ENCODE measurements at places on chromosomes 1 and 21.

- DNase-seq = no peak
These were observed 88.0 kb upstream of the WLS start for GRCh38 chr1:68320349-68320748.

DNA sequence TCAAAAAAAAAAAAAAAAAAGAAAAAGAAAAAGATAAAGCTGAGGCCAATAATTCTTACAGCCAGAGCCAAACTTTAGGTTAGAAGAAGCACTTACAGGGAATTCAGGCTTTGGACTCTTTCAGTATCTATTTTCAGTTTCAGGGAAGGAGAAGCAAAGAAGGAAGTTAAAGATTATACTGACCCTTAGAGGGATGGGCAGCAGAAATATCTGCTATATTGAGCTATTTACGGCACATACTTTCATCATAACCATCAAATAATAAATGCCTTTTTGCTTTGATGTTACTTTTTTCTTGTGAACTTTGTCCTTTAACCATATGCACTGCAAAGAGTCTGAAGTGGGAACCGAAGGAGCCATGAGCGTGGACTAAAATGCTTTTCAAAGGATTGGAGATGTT is 42.0 kb downstream of the TM2D1 start:
- no peak for DNase-seq

GRCh38 chr21:16767201-16767600 is 745.6 kb upstream of the CXADR start:
- DNase-seq = no peak

- DNase-seq = no peak
These were observed 4.1 kb upstream of the OLIG2 start for GRCh38 chr21:33021667-33022066.

DNA sequence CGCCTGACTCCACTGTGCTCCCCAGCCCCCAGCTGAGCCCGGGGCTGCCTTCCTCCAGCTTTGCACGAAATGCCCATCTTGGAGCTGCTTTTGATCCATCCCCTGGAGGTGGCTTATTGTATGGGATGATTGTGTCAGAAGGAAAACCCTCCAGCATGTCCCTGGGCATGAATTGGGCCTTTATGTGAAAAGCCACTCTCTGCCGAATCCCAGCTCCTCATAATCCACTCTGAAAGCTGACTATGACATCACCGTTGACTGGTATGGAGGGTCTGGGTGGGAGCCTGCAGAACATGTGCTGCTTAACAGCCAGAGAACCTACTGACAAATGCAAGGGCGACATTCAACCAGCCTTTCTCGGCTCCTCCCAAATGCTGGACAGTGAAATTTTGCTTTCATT is 74.6 kb downstream of the NENF start:
- DNase-seq = no peak

- DNase-seq = no peak
These were observed 43.7 kb downstream of the C8B start for GRCh38 chr1:56922070-56922469.

GRCh38 chr1:18727956-18728355 is 97.3 kb downstream of the PAX7 start:
- no peak for DNase-seq

DNA sequence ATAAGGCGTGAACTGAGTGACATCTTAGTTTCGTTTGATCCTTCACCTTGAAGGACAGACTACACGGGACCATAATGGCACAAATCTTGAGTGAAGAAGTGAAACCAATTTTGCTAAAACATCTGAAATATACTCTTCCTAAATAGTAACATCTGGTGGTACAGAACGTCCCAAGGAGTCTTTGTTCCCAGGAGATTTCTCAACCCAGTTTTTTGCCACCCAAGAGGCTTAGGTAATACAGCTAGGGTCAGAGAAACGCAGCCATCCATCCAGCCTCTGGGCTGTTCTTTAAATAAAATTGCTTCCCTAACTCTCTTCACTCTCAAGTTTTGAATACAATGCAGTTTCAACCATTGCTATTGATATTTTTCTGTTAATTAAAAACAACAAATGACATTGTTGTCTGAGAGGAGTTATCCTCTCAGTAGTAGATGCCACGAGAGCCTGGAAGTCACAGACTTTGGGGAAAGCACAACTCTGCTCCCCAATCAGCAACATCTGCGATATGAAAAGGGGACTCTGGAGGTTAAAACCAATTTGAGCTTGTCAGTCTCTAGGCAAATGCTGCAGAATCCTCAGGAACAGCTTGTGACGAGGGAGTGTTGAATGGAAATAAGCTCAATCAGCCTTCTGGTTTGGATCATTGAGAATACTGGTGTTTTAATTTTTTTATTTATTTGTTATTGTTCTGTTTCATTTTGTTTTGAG is 394.3 kb upstream of the ADGRL2 start:
- DNase-seq = no peak

DNA sequence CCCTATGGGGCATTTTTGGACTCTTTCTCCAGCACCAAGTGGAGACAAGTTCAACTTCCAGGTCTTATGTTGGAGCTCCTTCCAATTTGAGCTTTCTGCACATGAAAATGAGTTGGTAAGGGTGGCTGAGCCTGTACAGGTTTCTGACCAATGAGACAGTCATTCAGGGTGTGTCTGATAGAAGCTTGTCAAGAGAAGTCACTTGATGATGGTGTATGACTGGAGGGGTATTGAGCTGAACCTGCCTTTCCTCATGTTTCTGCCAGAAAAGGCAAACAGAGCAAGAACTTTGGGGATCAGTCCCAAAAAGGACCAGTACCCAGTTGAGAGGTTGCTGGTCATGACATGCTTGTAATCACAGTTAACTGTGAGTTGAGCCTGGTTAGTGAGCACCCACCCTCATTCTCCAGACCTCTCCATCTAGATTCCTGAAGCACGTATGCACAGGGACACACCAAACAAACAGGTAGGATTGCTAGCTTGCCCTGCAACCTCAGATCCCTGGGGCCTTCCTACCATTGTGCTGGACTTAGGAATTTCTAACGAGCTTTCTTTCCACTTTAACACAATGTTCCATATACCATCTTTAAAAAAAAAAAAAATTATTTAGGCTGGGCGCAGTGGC is 26.6 kb downstream of the FAM89A start:
- no peak for DNase-seq

GRCh38 chr1:8348777-8349472 is 31.0 kb downstream of the SLC45A1 start:
- no peak for DNase-seq

DNA sequence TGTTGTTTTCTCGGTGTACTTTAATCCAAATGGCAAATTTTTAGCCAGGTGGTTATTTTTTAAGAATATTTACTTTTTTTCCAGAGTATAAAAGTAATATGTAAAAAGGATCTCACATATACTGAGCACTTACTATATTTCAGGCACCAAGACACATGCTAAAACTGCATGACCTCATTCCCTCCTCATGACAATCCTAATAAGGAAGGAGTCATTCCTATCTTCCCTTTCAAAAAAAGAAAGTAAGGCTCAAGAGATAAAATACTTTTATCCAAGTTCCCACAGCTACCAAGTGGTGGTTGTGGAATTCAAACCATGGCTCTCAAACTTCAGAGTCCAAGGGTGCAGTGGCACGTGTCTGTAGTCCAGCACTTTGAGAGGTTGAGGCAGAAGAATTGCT is 19.4 kb downstream of the ATP2B4 start:
- no peak for DNase-seq

DNA sequence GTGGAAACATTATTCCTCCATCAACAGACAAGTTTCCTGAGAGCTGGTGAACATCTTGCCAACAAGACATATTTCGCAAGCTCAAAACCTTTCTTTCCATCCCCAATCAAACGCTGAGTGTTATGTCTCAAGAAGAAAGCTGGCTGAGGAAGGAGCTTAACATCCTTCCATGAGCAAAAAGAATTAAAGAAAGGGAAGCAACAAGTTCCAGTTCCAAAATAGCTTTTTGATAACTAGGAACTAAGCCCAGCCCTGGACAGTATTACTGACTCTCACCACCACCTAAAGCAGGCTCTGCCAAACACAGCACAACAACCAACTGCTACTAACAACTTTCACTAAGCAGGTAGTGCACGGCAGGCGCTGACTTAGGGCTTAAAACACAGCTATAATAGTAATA is 50.2 kb downstream of the CAPZB start:
- DNase-seq = no peak
